Activated CD8-positive, alpha-beta T cell treated with anti-CD3 and anti-CD28 coated beads, Interleukin-2, amount 10 ng/mL, durations not matched to agents 7 days and 5 days (primary cell): ENCODE measurements at places on chromosomes 4 and X. TPM values are rescaled to one million over a fixed set of nuclear protein-coding genes. Genes with fewer than 3 reads are reported as not detected.

DNA sequence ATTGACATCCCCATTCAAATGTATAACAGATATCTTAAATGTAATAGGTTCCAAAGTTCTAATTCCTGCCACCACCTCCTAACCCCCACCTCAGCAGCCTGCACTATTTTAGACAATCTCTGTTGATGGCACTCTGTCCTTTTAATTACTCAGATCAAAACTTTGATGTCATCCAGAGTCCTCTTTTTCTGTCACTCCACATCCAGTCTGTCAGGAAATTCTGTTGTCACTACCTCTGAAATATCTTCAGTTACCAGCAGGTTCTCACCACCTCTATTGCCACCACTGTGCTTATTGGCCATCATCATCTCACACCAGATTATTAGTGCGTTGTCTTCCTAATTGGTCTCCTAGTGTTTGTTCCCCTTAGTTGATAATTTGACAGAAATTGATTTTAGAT lies 76.2 kb downstream of the PTPN13 start:
- no peak for DNase-seq

The PF4V1 gene
- not detected for total RNA-seq

GRCh38 chrX:54817220-54817820 lies 9.8 kb downstream of the MAGED2 start:
- no peak for DNase-seq

DNA sequence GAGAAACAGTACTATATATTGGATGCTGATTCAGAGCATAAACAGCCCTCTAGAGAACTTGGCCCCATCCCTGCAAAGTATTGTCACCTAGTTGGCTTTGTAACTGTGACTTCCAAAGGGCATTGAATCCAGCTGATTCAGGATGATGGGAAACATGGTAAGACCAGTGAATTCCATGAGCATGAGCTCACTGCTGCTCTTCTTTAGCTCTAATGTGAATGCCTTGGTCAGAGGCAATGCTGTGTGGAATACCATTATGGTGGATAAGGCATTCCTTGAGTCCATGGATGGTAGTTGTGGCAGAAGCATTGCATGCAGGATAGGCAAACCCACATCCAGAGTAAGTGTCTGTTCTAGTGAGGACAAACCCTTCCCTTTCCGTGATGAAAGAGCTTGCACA lies 365.6 kb upstream of the EDA2R start:
- DNase-seq, result no peak

DNA sequence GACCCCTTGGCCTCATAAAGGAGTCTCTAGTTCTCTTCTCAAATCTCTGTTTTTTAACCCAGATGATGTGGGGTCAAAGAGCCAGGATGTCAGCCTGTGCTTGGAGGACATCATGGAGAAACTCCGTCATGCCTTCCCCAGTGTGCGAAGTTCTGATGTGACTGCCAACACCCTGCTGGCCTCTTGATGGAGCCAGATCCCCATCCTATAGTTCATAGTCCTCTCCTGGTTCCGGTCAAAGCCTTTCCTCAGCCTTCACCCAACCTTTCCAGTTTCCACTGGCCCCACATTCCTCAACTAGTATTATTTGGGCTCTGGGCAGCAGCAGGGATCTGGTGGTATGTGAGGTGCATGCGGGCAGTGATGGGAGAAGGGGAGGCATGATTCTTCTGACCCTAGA lies 30.7 kb downstream of the TAF7L start:
- DNase-seq, result no peak

The MEPE gene
- total RNA-seq, result not detected

DNA sequence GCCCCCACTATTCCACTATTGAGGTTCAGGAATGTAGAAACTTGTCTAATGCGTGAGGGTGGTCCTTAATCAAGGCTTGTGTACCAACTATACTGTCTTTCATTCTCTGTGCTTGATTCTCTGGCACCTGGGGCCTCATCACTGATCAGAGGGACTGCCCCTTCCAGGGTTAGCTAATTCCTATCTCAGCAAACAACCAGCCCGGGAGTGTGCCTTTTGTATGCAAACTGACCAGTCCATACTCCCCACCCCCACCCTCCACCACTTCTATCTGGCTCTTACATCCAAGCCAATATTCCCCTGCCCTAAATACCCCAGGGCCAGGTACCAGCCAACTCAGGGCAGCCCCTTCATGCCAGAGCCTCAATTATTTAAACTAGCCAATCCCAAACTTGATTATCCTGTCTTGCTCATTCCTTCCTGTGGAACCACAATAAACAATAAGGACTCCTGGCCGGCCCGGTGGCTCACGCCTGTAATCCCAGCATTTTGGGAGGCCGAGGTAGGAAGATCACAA lies 59.3 kb downstream of the FTHL17 start:
- DNase-seq, result no peak
